Activated CD4-positive, alpha-beta memory T cell treated with anti-CD3 and anti-CD28 coated beads for 36 hours (primary cell): ENCODE measurements at places on chromosomes 2 and 18.

GRCh38 chr2:587087-587960 is 89.9 kb downstream of the TMEM18 start:
- H3K27me3 ChIP-seq = peaks cover 14% of the 10 kb centered on the region
- DNase-seq = no peak
- no peaks in the 10 kb centered on the region for H3K36me3 ChIP-seq

GRCh38 chr2:102667072-102667471 is 47.7 kb downstream of the SLC9A2 start:
- H3K36me3 ChIP-seq = no peaks in the 10 kb centered on the region
- DNase-seq = no peak
- H3K4me3 ChIP-seq = no peak overlapping the region
- peaks cover 3% of the 10 kb centered on the region for H3K27me3 ChIP-seq

DNA sequence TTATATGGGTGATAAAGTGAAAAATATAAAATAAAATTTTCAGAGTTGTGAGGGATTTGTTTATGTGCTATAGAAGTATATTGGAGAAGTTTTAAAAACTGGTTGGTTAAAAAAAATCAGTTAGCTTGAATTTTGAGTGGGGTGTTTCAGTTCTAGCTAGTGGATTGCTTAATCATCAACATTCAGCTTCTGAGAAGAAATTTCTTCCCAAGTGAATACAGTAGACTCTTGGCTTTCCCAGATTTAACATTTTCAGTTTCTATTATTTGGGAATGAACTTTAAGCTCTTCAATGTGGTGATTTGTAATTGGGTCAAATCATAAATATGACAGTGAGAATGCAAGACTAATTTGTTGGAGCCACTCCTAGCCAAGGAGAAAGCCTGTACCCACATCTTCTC is 120.8 kb downstream of the PLCL1 start:
- H3K36me3 ChIP-seq = peaks cover 2% of the 10 kb centered on the region
- H3K4me3 ChIP-seq = no peak overlapping the region
- no peak overlapping the region for H3K27ac ChIP-seq
- H3K27me3 ChIP-seq = no peaks in the 10 kb centered on the region

DNA sequence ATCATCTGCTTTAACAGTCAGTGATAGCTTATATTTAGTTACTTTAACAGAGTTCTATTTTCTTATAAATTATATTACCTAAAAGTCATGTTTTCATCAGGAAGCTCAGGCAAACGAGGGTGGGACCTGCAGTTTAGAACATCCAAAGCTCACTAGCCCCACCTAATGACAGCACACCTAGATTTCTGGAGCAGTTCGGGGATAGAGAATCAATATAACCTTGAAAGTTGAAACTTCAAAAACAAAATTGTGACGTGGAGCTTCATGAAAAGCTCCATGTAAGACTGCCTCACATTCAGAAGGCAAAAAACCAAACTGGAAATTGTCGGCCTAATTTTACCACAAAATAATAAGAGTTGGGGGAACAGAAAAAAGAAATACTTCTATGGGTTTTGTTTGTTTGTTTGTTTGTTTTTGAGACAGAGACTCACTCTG is 185.9 kb upstream of the CCDC150 start:
- H3K4me3 ChIP-seq = no peak overlapping the region
- no peak overlapping the region for H3K27ac ChIP-seq
- H3K4me1 ChIP-seq = no peaks in the 10 kb centered on the region
- peak; percentile 45 for DNase-seq

GRCh38 chr2:176364273-176364977 is 95.2 kb downstream of the MTX2 start:
- H3K4me1 ChIP-seq = no peaks in the 10 kb centered on the region
- peaks cover 5% of the 10 kb centered on the region for H3K27me3 ChIP-seq
- no peaks in the 10 kb centered on the region for H3K36me3 ChIP-seq
- no peak overlapping the region for H3K4me3 ChIP-seq
- no peak for DNase-seq

DNA sequence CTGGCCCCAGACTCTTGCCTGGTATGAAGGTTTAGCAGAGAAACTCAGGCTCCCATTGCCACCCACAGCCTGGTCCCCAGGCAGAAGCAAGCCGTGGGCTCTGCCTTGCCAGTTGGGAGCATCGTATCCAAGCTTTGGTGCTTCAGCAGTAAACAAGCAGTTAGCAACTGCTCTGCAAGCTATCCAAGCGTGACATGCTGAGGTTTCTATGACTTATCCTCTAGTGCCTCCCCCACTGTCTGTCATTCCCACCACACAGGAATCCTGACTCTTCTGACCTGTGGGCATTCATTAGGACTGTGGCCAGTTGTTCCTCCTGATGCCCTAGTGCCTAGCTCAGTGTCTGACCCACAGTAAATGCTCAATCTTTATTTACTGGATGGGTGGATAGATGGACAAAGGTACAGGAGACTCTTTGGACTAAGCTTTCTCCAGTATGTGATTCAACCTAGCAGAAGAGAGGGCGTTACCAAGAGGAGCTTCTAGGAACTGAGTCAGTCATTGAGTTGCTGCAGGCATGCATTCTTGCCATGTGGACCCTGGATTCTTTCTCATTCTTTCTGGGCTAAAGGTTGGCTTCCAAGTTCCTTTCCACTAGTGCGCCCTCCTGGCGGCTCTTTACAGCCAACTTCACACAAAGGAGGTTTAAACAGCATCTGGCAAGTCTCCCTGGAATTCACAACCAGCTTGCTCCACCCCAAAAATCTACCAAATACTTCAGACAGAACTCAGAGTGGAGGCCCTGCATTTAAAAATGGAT is 40.6 kb upstream of the MRPL19 start:
- H3K27me3 ChIP-seq = peaks cover 45% of the 10 kb centered on the region
- no peak overlapping the region for H3K27ac ChIP-seq
- no peaks in the 10 kb centered on the region for H3K36me3 ChIP-seq
